SJSA1 (cell line): ENCODE measurements at places on chromosomes 3 and 15. TPM values are rescaled to one million over a fixed set of nuclear protein-coding genes. Genes with fewer than 3 reads are reported as not detected.
A peak's percentile ranks its signal among the peaks of the same experiment; 100 is the strongest.

Gene SLC22A13
- total RNA-seq, result not detected in 2 replicates

Gene PLA2G4E
- not detected in 2 replicates for total RNA-seq

Gene ASTE1
- 4.9 TPM in 2 replicates for total RNA-seq

GRCh38 chr3:100536093-100536492 is 43.7 kb downstream of the TMEM45A start:
- H3K27me3 ChIP-seq, result no peaks in the 10 kb centered on the region
- no peak overlapping the region for H3K27ac ChIP-seq
- H3K4me1 ChIP-seq, result peaks cover 9% of the 10 kb centered on the region; the same call in 1 of the 2 replicates
- DNase-seq, result no peak
- no peaks in the 10 kb centered on the region for H3K36me3 ChIP-seq
- H3K4me3 ChIP-seq, result no peak overlapping the region

GRCh38 chr15:98835876-98836275 is 171.7 kb downstream of the PGPEP1L start:
- no peak overlapping the region for H3K27ac ChIP-seq
- no peaks in the 10 kb centered on the region for H3K27me3 ChIP-seq
- H3K4me3 ChIP-seq, result no peak overlapping the region
- peaks cover 3% of the 10 kb centered on the region; the same call in 1 of the 2 replicates for H3K36me3 ChIP-seq
- no peak for DNase-seq

Gene CTDSPL
- total RNA-seq, result 27.4 and 42.4 TPM in 2 replicates

Gene XPC
- total RNA-seq, result 12.9 and 17.7 TPM in 2 replicates

Gene TUSC2
- 18.7 and 46.7 TPM in 2 replicates for total RNA-seq

Gene SCG5
- 0.87 TPM in 1 of 2 replicates, not detected in the other for total RNA-seq

DNA sequence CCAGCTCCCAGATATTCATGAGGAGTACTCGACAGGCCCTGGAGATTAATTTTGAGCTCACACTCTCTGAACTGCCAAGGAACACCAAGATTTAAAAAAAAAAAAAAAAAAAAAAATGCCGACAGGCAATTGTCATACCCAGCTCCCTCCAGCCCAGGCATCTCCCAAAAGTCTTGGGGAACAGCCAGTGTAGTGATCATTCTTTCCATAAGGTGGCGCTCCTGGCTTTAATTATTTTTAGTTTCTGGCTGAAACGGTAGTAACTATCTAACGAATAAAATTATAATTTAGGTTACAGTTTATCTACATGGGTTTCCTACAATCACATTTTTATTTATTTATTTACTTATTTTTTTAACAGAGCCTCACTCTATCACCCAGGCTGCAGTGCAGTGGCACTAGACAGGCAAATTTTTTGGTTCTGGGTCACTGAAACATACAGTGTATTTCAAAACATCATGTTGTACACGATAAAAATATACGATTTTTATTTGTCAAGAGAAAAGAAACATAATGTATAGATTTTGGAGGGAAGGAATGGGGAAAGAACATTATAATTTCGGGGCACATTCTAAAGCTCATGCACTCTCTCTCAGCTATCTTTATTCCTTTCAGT is 157.3 kb downstream of the ADAMTS9 start:
- H3K27ac ChIP-seq, result no peak overlapping the region
- peak; percentile 57 for DNase-seq
- H3K27me3 ChIP-seq, result no peaks in the 10 kb centered on the region
- H3K36me3 ChIP-seq, result no peaks in the 10 kb centered on the region

GRCh38 chr15:35043373-35044095 is 41.6 kb downstream of the NANOGP8 start:
- H3K4me3 ChIP-seq, result no peak overlapping the region
- DNase-seq, result no peak
- no peaks in the 10 kb centered on the region for H3K4me1 ChIP-seq

Gene SEMA3F
- total RNA-seq, result 0.58 and 1.9 TPM in 2 replicates

Gene SCG3
- not detected in 2 replicates for total RNA-seq

Gene CLDN18
- total RNA-seq, result not detected in 2 replicates

- H3K36me3 ChIP-seq, result no peaks in the 10 kb centered on the region
- H3K27ac ChIP-seq, result no peak overlapping the region
- DNase-seq, result no peak
These were observed 338.9 kb upstream of the GBE1 start for GRCh38 chr3:82100378-82100777.

DNA sequence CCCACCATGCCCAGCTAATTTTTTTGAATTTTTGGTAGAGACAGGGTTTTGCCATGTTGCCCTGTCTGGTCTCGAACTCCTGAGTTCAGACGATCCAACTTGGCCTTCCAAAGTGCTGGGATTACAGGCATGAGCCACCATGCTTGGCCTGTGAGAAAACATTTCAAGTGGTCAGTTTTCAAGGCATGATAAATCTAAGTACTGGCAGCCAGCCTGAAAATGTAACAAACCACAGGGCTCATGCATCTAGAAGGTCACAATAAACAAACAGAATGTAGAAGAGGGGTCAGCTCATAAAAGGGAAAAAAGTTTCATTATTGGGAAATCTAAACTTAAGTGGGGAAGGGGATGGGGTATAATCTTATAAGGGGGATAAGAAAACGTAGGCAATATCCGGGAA is 39.9 kb downstream of the PPCDC start:
- H3K27ac ChIP-seq, result no peak overlapping the region
- no peak overlapping the region for H3K4me3 ChIP-seq
- peaks cover 39% of the 10 kb centered on the region for H3K4me1 ChIP-seq
- no peaks in the 10 kb centered on the region for H3K36me3 ChIP-seq

Gene RTP1
- not detected in 2 replicates for total RNA-seq
